ENCODE measurements at places on chromosomes 5 and 9. TPM values are rescaled to one million over a fixed set of nuclear protein-coding genes. Genes with fewer than 3 reads are reported as not detected.

Gene OGN
- total RNA-seq, result 16.4 TPM

DNA sequence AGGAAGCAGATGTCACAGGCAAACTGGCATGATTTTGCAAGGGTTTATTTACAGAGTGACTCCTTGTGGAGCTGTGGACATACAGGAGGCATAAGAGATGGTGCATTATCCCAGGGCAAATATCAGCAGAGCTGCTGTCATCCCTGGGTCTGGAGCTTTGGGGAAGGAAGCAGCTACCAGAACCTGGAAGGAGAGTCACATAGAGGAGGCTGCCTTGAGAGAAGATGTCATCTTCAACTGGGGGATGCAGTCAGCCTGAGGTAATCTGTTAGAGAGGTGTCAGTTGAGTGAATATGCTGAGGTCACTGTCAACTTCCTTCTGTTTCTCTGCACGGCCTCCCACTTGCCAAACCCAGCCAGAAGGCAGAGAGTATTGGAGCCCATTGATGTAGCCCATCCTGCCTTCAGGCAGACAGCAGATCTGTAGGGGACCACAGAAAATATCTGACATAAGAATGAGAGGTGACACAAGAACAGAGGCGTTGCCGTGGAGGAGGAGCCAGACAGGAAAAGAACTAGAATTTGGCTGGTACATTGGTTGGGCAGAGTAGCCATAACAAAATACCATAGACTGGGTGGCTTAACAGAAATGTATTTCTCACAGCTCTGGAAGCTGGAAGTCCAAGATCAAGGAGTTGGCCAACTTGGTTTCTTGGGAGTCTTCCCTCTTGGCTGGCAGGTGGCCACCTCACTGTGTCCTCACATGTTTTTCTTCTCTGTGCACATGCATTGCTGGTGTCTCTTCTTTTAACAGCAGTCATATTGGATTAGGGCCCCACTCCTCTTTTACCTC is 102.8 kb downstream of the SNX18 start:
- H3K4me3 ChIP-seq, result no peak overlapping the region
- DNase-seq, result no peak
- no peak overlapping the region for H3K27ac ChIP-seq
- H3K4me1 ChIP-seq, result no peaks in the 10 kb centered on the region
- H3K27me3 ChIP-seq, result no peaks in the 10 kb centered on the region

Gene KIAA0825
- total RNA-seq, result 2.0 TPM

DNA sequence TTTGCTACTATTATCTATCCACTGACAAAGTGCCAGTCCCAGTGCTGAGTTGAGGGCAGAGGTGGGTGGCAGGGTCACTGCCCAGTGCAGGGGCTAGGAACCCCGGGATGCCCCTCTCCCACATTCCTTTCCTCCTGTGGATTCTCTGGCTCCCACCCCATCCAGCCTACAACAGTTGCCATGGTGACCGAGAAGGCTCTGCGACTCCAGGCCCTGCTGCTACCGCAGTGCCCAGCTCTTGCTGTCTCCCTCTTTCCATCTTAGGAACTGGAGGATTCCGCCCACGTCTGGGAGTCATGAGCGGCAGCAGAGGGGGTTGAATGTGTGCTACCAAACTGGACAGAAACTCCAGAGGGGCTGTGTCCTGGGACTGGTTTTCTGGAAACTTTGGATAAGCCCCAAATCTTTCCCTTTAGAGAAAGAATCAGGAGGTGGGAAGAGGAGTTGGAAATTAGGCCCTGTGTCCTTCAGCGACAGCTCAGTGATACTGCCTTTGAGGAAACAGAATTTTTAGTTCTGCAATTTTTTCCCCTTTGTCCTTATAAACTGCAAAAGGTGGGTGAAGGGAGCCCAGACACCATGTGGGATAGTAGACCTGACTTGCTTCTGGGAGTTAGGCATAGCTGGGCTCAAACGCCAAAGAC is 20.7 kb upstream of the C5orf47 start:
- no peaks in the 10 kb centered on the region for H3K27me3 ChIP-seq
- H3K36me3 ChIP-seq, result no peaks in the 10 kb centered on the region
- no peak overlapping the region for H3K27ac ChIP-seq
- no peak for DNase-seq
- no peak overlapping the region for H3K4me3 ChIP-seq

GRCh38 chr5:14872070-14872989 is 752 bp upstream of the ANKH start:
- no peaks in the 10 kb centered on the region for H3K27me3 ChIP-seq
- peaks cover 21% of the 10 kb centered on the region for H3K4me1 ChIP-seq
- no peaks in the 10 kb centered on the region for H3K36me3 ChIP-seq
- H3K27ac ChIP-seq, result no peak overlapping the region
- peak overlapping the region; percentile 44 for H3K4me3 ChIP-seq

DNA sequence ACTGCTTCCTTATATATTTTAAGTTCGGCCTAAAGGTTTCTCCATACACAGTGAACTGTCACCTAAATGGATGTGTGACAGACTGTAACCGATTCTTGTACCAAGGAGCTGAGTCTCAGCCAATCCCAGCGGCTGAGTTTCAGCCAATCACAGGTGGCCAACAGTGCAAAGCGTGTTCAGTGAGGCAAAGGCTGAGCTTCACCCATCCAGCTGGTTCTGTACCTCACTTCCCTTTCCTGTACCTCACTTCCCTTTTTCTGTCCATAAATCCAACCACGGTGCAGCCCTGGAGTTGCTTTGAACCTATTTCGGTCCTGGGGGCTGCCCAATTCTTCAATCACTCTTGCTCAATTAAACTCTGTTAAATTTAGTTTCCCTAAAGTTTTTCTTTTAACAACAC is 15.7 kb upstream of the TBC1D9B start:
- H3K27me3 ChIP-seq, result no peaks in the 10 kb centered on the region
- peak overlapping the region; percentile 77 for H3K27ac ChIP-seq
- H3K36me3 ChIP-seq, result no peaks in the 10 kb centered on the region
- no peak overlapping the region for H3K4me3 ChIP-seq
- peaks cover 20% of the 10 kb centered on the region for H3K4me1 ChIP-seq

DNA sequence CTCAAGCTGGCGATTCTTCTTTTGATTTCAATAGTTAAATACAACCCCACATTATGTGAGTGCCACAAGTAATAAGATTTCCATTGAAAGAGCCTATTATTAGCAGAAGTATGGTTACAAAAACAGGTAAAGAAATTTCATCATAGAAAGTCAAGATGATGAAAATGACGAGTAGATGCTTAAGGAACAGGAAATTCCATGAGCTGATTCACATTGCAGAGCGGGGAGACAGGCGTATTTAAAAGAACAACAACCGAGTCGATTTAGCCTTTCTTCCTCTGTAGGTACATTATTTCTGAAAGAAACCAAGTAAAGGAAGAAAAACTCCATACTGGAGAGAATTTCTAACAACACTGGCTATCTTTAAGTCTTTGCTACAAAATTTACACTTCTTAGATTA is 310.4 kb downstream of the SLF1 start:
- no peak overlapping the region for H3K27ac ChIP-seq
- H3K36me3 ChIP-seq, result no peaks in the 10 kb centered on the region
- H3K4me3 ChIP-seq, result no peak overlapping the region
- no peaks in the 10 kb centered on the region for H3K27me3 ChIP-seq
- no peaks in the 10 kb centered on the region for H3K4me1 ChIP-seq

Gene C5orf58
- not detected for total RNA-seq

- H3K4me1 ChIP-seq, result peaks cover 88% of the 10 kb centered on the region
- no peaks in the 10 kb centered on the region for H3K27me3 ChIP-seq
- H3K4me3 ChIP-seq, result no peak overlapping the region
- H3K27ac ChIP-seq, result peak overlapping the region; percentile 100
Observed at GRCh38 chr5:143177263-143177983, 226.1 kb downstream of the NR3C1 start.

GRCh38 chr5:67998709-67999261 is 216.8 kb upstream of the PIK3R1 start:
- no peak overlapping the region for H3K27ac ChIP-seq
- no peaks in the 10 kb centered on the region for H3K4me1 ChIP-seq
- H3K4me3 ChIP-seq, result no peak overlapping the region
- no peaks in the 10 kb centered on the region for H3K27me3 ChIP-seq
- no peak for DNase-seq

DNA sequence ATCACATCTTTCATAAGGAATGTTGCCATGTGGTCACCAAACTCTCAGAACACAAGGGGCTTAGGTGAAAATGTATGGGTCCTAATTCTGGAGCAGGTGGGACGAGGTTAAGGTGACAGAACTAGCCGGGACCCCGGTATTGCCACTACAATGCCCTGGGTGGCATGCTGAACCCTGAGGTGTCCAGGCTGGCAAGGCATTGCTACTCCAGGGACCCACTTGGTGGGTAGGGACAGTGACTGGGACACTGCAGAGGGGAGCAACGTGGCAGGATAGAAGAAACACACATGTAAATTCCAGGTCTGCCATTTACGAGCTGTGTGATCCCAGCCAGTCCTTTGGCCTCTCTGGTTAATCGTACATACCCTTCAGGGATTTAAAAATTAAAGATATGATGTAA is 206.9 kb upstream of the MVB12B start:
- H3K4me1 ChIP-seq, result no peaks in the 10 kb centered on the region
- no peak for DNase-seq
- H3K27me3 ChIP-seq, result no peaks in the 10 kb centered on the region
- H3K4me3 ChIP-seq, result no peak overlapping the region
